HEK293T (cell line): ENCODE measurements at places on chromosomes 11 and 22.

DNA sequence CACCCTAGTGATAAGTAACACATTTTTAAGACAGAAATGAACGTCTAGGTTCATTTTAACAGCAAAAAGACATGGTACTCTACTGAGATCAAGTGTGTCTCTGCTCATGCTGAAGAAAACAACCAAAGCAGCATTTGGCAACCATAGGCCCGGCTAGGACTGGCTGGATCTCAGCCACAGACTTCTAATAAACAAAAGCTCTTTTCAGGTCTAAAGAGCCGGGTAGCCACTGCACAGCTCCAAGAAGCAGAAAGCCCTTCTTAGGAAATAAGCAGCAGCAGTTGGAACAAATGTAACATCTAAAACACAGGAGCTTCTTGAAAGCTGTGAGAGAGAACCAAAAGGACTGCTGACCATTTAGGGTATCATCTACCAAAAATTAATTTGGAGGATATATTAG is 37.6 kb downstream of the PITPNB start:
- no peak for DNase-seq

DNA sequence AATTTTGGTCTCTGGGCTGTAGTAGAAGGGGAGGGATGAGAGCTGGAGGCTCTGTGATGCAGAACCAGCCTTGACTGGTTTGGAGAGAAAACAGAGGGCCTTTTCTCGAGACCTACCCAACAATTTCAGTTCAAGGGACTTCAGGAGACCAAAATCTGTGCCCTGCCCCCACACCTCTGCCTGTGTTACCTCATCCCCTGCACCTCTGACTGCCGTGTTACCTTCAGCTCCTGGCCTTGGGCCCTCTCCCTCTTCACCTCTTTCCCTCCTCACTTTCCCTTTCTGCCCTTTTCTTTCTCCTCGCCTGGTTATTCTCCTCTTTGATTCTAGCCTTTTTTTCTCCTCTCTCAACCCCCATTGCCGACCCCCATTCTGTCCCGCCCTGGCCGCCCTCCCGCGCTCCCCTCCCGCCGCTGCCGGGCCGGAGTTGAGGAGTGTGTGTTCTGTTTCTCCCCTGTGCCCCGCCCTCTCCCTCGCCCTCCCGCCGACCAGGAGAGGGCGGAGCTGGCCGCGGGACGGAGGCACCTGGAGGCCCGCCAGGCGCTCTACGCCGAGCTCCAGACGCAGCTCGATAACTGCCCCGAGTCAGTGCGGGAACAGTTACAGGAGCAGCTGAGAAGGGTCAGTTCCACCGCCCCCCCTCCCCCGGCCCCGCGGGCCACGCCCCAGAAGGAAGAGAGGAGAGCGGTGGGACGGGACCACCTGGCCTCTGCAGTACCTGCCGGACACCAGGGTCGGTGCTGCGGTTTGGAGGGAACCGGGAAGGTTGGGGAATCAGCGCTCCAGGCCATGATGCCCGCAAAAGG is 27.2 kb downstream of the PHLDB1 start:
- DNase-seq, result peak; percentile 87

DNA sequence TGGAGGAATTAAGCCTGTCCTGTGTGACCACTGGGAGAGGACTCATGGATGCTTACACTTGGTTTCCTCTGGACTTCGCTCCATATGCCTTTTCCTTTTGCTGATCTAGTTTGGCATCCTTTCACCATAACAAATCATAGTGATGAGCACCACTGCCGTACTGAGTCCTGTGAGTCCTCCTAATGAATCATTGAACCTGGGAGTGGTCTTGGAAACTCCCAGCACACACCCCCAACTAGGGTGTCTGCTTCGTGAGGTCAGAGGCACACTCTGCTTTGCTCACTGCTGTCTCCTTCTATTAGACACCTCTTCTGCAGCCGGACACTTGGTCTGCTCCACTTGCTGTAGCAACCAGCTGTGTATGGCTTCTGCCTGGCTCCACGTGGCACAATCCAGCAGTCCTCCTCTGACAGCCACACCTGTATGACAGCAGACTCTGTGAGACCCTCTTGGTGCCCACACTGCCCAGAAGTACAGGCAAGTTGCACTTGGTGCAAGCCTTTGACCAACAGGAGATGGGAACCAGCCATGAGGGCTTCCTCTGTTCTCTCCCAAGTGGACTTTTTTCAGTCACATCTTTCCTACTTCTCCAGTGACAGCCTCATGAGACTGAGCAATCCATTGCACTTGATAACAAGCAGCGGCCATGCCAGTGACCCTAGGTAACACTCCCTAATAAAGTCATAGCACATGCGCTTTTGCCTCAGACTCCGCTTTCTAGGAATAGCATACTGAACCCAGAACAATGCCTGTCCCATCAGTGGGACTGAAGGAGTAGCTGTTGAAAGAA is 65.0 kb upstream of the HMGXB4 start:
- DNase-seq, result no peak

DNA sequence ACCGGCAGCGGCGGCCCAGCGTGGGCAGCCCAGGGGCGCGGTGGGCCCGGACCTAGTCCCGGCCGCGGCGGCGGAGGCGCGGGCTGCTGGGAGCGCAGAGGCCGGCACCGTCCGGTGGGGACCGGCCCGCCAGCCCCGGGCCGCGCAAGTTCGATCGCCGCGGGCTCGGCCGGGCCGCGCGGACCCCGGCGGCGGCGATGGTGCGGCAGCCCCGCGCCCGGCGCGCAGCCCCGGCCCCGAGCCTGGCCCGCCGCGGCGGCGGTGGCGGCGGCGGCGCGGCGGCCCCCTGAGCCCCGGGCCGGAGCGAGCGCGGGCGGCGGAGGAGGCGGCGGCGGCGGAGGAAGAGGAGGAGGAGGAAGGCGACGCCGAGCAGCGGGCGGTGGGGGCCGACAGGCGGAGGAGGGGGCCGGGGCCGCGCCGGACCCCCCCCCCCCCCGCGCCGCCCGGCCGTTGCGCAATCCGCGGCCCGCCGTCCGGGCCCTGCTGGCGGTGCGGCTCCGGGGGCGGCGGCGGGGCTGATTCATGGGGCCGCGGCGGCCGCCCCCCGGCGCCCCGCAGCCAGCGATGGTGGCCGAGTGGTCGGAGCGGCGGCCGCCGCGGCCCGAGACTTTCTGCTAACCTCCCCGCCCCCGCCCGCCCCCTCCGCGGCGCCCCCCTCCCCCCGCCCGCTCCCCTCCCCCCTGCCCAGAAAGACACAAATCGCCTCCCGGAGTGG is 1251.9 kb downstream of the BRD1 start:
- DNase-seq, result no peak

- no peak for DNase-seq
Observed at GRCh38 chr11:65002706-65003105, 5.9 kb upstream of the BATF2 start.

DNA sequence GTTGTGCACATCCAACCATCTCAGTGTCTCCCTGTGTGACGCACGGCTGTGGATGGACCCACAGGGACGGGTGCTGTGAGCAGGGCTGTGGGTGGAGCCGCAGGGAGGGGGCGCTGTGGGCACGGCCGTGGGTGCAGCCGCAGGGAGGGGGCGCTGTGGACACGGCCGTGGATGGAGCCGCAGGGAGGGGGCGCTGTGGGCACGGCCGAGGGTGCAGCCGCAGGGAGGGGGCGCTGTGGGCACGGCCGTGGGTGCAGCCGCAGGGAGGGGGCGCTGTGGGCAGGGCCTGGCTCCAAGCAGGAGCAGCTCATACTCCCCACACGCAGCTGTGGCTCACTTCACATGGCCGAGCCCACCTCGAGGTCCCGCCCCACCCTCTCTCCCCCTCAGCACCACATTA is 6.0 kb upstream of the MAPK11 start:
- peak; percentile 28 for DNase-seq

DNA sequence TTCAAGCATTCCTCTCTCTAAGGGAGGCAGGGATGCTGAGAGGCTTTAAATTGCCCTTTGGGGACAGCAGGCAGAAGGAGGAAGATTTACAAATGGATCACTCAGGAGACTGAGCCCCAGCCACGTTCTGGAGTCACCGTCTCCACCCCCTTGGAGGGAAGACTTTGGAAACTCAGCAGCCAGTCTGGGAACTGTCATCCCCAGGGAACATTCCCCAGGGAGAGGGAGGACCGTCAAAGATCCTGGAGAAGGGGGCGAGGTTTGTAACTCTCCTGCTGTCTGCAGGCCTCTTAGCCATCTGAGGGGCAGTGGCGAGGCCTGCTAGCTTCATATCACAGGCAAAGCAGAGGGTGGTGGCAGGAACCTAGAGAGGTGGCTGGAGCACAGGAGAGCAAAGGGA is 56.1 kb upstream of the SLC22A12 start:
- DNase-seq, result no peak

- peak; percentile 93 for DNase-seq
Observed at GRCh38 chr22:37643225-37643847, 3.9 kb downstream of the SH3BP1 start.

DNA sequence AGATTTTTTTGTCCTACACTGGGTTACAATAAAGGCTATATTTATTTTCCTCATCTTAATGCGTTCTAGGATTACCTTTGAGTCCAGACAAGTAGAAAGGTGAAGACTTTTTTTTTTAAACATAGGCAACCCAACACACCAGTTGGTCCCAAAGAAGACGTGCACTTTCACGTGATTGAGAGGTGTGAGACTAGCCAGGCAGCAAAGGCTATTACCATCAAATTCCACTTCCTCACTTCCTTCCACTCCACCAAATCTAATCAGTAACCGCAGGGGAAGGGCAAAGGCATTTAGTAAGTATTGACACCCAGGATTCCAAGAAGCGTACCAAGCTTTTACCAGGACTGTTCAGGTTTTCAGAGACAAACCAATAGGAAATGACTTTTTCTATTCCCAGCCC is 109.3 kb downstream of the APIP start:
- no peak for DNase-seq

DNA sequence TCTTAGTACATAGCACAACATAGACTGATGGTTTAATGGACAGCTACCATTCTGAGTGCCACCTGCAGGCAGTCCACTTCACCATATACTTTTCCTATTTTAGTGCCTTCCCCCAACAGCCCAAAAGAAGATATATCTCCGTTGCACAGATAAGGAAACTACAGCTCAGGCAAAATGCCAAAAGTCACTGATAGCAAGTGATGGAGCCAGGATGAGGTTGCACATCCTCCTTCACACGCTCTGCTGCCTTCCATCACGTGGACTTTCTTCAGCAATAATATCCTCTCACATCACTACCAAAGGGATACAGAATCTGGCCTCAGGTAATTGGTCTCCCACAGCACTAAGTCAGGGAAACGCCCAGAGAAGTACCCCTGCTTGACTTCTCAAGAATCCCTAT is 7.5 kb downstream of the TCF20 start:
- no peak for DNase-seq

DNA sequence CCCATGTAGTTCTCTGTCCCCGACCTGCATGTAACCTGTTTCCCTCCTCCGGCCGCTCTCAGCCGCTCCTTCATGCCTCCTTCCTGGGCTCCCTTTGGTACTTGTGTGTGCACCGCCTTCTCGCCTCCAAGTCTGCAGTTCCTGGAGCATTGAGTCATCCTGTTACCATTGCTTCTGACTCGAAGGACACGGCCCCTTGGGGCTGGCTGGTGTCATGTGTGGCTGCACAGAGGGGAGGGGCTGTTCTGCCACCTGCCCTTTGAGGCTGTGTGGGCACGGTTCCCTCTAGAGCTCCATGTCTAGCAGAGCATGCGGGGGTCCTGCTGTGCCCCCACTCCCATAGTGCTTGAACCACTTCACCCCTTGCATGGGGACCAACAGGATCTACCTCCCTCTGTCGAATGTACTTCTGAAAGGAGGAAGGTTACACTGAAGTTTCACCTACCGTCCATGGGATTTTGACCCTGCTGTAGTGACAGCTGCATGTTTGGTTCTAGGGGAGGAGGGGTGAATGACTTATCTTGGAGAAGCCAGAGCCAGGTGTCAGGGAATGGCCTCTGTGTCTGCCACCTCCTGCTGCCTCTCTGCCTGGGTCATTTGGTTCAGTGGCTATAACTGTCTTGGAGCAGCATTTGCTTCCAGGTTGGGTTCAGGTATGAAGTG is 39.6 kb downstream of the BCR start:
- DNase-seq, result no peak

DNA sequence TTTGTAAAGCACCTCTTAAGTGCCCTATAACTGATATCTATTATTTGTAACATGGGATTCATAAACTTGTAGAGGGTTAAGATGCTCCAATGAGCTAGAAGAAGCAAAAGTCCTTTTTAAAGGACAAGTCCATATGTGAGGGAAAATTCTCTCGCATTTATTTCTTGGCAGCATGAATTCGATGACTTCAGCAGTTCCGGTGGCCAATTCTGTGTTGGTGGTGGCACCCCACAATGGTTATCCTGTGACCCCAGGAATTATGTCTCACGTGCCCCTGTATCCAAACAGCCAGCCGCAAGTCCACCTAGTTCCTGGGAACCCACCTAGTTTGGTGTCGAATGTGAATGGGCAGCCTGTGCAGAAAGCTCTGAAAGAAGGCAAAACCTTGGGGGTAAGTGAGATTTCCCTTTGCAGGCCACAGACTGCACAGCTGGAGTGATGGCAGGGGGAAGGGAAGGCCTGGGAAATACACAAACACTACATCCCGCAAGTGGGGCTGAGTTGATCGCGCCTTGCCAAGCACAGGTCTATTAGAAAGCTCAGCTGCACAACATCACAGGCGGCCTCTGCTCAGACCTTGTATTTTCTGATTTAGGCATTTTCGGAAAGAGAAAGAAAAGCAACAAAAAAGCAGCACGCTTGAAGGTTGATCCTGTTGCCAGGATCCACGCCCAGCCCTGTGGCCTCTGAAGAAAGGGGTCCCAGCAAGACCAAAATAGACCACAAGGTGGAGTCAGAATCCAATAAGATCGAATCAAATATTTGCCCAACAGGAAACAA is 1.5 kb downstream of the MS4A8 start:
- peak; percentile 49 for DNase-seq

DNA sequence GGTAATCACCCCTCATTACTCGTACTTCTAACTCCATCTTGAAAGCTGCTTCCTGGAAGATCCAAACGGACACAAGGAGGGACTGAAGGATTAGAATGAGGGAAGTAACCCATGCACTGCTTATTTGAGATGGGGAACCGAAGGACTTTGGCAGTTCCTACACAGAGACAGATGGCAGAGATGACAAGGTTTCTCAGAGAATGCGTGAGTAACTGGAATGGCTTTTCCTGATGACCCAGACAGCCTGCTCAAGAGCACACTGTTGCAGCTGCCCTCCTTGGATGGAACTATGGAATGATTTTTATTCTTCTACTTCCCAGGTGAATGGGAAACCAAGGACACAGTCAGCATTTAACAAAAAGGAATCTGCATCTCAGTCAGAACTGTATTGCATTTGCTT is 7.3 kb downstream of the KCNJ11 start:
- no peak for DNase-seq

GRCh38 chr11:31325160-31325559 is 44.4 kb downstream of the DCDC1 start:
- no peak for DNase-seq

DNA sequence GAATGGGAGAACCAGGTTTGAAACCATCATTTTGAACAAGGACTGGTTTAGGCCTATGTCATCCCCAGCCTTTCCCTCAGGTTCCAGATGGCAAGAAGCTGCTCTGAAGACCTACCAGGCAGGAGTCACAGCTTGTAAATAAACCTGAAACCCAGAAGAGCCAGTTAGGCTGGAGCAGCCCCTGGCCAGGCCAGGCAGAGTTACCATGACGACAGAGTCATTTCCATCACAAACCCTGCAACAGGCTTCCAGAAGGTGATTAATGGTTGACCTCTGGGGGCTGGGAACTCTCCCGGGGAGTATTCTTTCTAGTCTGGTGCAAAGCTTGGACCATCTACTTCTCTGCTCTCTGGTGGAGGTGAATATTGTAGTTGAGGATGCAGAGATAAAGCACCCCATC is 164.1 kb upstream of the NCAM1 start:
- no peak for DNase-seq
